Smooth muscle cell of the pulmonary artery (primary cell): ENCODE measurements at places on chromosomes 7 and 10. TPM values are rescaled to one million over a fixed set of nuclear protein-coding genes. Genes with fewer than 3 reads are reported as not detected.

SPDYE9 gene
- not detected in 2 replicates for total RNA-seq

EPO gene
- total RNA-seq, result not detected in 2 replicates

NKX1-2 gene
- total RNA-seq, result not detected in 2 replicates

KIF5B gene
- total RNA-seq, result 134 and 179 TPM in 2 replicates

BRAT1 gene
- total RNA-seq, result 22.8 and 31.8 TPM in 2 replicates

FZD1 gene
- 14.9 and 24.2 TPM in 2 replicates for total RNA-seq

LIPM gene
- total RNA-seq, result 0.10 and 0.13 TPM in 2 replicates

SFRP5 gene
- total RNA-seq, result 0.36 TPM in 1 of 2 replicates, not detected in the other
